ENCODE measurements at places on chromosomes 12 and 14. TPM values are rescaled to one million over a fixed set of nuclear protein-coding genes. Genes with fewer than 3 reads are reported as not detected.

GRCh38 chr12:93347054-93347785, 30.5 kb upstream of the NUDT4 start:
- no peak overlapping the region for H3K4me3 ChIP-seq
- H3K36me3 ChIP-seq, result no peaks in the 10 kb centered on the region
- no peaks in the 10 kb centered on the region for H3K27me3 ChIP-seq
- H3K27ac ChIP-seq, result no peak overlapping the region

Gene GPHB5
- total RNA-seq, result not detected

Gene FLRT2
- not detected for total RNA-seq

Gene AICDA
- total RNA-seq, result not detected

DNA sequence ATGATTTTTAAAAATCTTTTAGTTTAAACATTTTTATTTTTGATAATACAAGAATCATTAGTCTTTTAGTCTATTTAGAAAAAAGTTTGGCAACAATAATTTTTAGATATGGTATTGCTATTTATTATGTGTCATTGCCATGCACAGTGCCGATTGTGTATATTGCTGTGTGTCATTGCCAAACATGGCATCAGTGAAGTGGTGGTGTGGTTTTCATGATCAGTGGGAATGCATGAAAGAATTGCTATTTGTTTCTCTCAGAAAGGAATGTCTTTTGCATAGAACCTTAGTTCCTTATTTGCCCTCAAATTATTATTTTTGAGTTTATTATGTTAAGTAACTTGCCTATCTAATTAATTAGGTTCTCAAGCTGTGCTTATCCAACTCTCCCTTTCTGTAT, 397.5 kb upstream of the PDE3A start:
- no peaks in the 10 kb centered on the region for H3K27me3 ChIP-seq
- H3K4me3 ChIP-seq, result no peak overlapping the region
- no peak for DNase-seq
- H3K4me1 ChIP-seq, result no peaks in the 10 kb centered on the region
- H3K27ac ChIP-seq, result no peak overlapping the region
- no peaks in the 10 kb centered on the region for H3K36me3 ChIP-seq

DNA sequence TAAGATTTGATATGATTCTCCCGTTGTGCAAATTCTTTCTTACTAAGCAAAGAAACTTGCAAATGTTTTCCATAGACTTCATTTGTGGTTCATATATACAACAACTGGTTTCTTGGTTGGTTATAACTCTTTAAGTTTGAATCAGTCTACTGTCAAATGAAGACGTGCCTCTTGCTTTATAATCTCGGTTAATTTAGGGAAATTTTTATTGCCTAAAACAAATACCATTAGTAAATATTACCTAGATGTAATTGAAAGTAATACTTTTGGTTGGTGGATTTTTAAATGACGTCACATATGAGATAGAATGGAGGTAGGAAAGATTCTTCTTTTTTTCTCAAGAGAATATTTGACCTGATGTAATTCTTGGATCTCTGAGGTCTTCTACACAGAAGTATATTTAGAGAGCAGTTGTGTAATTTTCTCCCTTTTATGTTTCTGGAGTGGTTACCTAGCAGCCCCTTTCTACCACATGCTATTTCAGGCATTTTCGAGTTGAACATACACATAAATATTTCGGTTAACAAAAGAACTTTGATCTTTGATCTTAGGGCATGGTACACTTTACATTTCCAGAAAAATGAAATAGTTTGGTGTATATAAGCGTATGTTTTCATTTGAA, 1.7 kb downstream of the ATF7IP start:
- H3K4me1 ChIP-seq, result peaks cover 19% of the 10 kb centered on the region
- H3K27me3 ChIP-seq, result no peaks in the 10 kb centered on the region
- no peak overlapping the region for H3K4me3 ChIP-seq
- peak; percentile 29 for DNase-seq
- no peak overlapping the region for H3K27ac ChIP-seq
- H3K36me3 ChIP-seq, result no peaks in the 10 kb centered on the region

- H3K27ac ChIP-seq, result no peak overlapping the region
- H3K27me3 ChIP-seq, result no peaks in the 10 kb centered on the region
- H3K4me3 ChIP-seq, result no peak overlapping the region
- no peak for DNase-seq
- H3K36me3 ChIP-seq, result no peaks in the 10 kb centered on the region
- no peaks in the 10 kb centered on the region for H3K4me1 ChIP-seq
Observed at GRCh38 chr14:59422069-59422881, 42.9 kb downstream of the GPR135 start.

DNA sequence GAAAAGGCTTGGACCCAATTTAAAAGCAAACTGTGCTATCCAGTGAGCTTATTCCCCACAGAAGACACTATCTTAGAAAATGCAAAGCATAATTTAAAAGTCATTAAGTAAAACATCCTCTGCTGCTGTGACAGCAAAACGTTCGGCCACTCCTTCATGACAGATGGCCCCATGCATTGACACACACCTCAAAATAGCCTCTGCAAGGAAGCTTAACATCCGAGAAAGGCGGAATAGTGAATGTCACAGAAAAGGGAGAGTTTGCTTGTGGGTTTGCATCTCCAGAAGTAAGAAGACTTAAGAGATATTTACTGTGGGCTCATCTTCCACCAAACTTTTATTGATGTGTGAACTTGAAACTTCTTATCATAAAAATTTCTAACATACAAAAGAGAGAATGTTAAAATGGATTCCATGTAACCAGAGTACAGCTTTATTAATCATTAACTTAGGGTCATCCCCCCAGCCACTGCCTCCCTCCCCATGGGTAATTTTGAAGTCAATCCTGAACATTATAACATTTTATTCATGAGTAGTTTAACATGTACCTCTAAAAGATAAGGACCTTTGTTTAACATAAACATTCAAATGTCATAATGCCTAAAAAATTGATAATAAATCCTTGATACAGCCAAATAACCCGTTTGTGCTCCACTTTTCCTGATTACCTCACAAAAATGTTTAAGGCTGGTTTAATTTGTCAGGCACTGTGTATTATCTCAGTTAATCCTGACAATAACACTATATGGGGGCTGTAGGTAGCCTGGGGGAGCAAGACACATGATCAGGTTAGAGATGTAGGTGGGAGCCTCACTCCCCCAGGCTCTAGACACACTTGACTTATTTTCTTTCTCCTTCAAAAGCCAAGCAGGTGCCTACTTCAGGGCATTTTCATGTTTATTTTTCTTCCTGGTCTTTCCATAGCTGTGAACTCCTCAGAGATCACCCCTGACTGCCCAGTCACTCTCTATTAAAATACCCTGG, 119.7 kb upstream of the TMCC3 start:
- H3K36me3 ChIP-seq, result no peaks in the 10 kb centered on the region
- H3K27me3 ChIP-seq, result peaks cover 6% of the 10 kb centered on the region
- no peak overlapping the region for H3K27ac ChIP-seq
- no peaks in the 10 kb centered on the region for H3K4me1 ChIP-seq
- no peak overlapping the region for H3K4me3 ChIP-seq
- no peak for DNase-seq

DNA sequence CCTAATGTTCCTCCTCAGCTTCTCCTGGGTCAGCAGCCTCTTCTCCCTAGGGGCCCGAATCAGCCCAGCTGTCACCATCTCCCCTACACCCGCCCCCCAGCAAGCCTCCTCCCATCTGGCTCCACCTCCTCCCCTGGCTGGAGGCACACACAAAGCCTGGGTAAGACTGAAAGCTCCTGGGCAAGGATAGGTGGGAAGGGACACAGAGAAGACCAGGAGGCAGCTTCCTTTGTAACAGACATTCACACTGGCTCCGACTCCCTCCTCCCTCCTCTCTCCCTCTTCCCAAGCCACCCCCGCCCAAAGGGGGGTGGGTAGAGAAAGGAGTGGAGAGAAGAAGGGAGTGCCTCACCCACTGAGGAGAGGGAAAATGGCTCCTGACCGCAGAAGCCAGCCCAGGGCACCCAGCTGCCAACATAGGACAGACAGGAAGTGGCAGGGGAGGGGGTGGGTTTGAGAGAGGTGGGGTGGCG, 4.0 kb downstream of the CHD4 start:
- H3K4me1 ChIP-seq, result peaks cover 39% of the 10 kb centered on the region
- peaks cover 37% of the 10 kb centered on the region for H3K36me3 ChIP-seq
- DNase-seq, result no peak
- no peak overlapping the region for H3K4me3 ChIP-seq
- no peak overlapping the region for H3K27ac ChIP-seq

- H3K27me3 ChIP-seq, result peaks cover 8% of the 10 kb centered on the region
- no peaks in the 10 kb centered on the region for H3K36me3 ChIP-seq
- DNase-seq, result no peak
- no peak overlapping the region for H3K4me3 ChIP-seq
Observed at GRCh38 chr14:31986405-31986804, 90.7 kb upstream of the ARHGAP5 start.

- H3K4me3 ChIP-seq, result no peak overlapping the region
- no peak overlapping the region for H3K27ac ChIP-seq
- no peaks in the 10 kb centered on the region for H3K36me3 ChIP-seq
- H3K27me3 ChIP-seq, result peaks cover 30% of the 10 kb centered on the region
- DNase-seq, result no peak
- H3K4me1 ChIP-seq, result no peaks in the 10 kb centered on the region
Observed at GRCh38 chr14:36507847-36508417, 12.1 kb downstream of the NKX2-1 start.

DNA sequence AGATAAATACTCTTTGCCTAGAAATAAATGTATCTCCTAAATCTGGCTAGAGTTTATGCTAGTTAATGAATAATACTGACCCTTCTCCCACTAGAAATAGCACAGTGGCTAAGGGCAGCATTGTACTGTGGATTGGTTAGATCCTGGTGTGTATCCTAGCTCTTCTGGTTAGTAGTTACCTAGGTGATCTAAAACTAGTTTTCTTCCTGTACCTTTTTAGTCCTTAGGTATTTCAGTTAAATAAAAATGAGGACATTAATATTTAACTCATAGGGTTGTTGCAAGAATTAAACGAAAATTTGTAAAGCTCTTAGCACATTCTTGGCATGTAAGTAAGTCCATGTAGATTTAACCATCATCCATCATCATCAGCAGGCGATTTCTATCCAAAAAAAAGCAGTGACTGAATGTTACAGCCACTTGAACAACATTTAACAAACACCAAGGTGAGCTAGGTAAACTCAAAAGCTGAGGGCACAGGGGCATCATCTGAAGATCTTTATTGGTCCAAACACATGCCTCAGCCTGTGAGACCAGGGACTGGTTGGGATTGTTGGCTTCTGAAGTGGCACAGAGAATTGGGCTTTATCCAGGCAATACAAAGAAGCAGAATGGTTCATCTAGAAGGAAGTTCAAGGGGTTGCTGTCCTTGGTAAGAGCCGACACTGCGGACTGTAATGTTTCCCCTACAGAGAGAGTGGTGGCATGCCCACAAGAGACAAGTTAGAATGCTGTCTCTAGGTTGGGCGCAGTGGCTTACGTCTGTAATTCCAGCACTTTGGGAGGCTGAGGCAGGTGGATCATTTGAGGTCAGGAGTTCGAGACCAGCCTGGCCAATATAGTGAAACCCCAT, 100.8 kb downstream of the GAS2L3 start:
- no peak for DNase-seq
- H3K27me3 ChIP-seq, result peaks cover 1% of the 10 kb centered on the region
- no peak overlapping the region for H3K4me3 ChIP-seq

GRCh38 chr14:35140718-35141581, 18.6 kb downstream of the PRORP start:
- H3K4me1 ChIP-seq, result peaks cover 17% of the 10 kb centered on the region
- DNase-seq, result peak; percentile 68
- no peak overlapping the region for H3K4me3 ChIP-seq

- H3K27ac ChIP-seq, result no peak overlapping the region
- no peak overlapping the region for H3K4me3 ChIP-seq
- no peak for DNase-seq
- no peaks in the 10 kb centered on the region for H3K27me3 ChIP-seq
- peaks cover 18% of the 10 kb centered on the region for H3K36me3 ChIP-seq
Observed at GRCh38 chr14:35068238-35069012, 22.4 kb downstream of the FAM177A1 start.

DNA sequence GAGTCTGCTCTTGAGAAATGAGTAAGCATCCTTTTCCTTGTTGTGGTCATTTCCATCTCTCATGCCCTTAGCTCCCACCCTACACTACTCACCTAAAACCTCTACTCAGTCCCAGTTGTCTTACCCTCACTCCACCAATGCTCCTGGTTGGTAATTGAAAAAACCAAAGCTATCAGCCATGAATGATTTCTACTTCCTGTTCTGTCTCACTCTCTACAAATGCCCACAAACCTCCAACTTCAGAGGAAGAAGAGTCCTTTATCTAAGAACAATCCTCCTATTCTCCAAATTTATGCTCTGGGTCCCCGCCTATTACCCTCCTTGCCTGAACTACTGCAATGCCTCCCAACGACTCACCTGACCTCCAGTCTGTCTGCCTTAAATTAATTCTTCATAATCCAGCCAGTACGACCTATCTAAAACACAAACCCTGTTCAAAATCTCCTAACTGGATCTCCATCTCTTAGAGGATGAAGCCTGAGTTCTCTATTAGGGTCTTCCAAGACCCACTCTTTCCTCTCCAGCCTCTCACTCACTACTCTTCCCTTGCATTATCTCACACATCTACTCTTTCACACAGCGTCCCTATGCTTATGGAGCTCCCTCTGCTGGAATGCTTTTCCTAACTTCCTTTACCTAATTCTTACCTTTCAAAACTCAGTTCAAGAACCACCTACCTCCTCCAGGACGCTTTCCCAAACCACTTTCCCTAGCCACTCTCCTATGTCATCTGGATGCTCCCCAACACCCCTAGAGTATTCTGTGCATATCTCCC, 2.2 kb downstream of the DHRS1 start:
- peak; percentile 87 for DNase-seq
- peaks cover 45% of the 10 kb centered on the region for H3K4me1 ChIP-seq
- peak overlapping the region; percentile 5 for H3K27ac ChIP-seq
- peaks cover 48% of the 10 kb centered on the region for H3K36me3 ChIP-seq
- H3K4me3 ChIP-seq, result no peak overlapping the region
- H3K27me3 ChIP-seq, result no peaks in the 10 kb centered on the region

Gene ESR2
- total RNA-seq, result 0.04 TPM

- no peaks in the 10 kb centered on the region for H3K27me3 ChIP-seq
- H3K4me3 ChIP-seq, result peak overlapping the region; percentile 73
- H3K4me1 ChIP-seq, result peaks cover 44% of the 10 kb centered on the region
- no peak for DNase-seq
- H3K27ac ChIP-seq, result no peak overlapping the region
Observed at GRCh38 chr14:90499908-90500664, 103.3 kb downstream of the CALM1 start.

DNA sequence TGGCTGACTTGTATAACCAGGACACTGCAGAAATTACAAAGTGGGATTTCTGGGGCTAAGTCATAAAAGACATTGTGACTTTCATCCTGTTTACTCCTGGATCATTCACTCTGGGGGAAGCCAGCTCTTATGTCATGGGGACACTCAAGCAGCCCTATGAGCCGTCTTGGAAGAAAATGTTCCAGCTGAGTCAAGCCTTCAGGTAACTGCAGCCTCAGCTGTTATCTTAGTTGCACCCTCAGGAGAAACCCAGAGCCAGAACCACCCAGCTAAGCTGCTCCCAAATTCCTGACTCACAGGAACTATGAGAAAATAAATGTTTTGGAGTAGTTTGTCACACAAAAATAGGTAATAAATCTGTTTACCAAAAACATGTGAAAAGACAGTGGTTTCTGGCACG, 43.1 kb upstream of the GXYLT1 start:
- no peaks in the 10 kb centered on the region for H3K4me1 ChIP-seq
- DNase-seq, result no peak
- no peaks in the 10 kb centered on the region for H3K27me3 ChIP-seq
- peaks cover 3% of the 10 kb centered on the region for H3K36me3 ChIP-seq
- no peak overlapping the region for H3K4me3 ChIP-seq

- H3K36me3 ChIP-seq, result peaks cover 86% of the 10 kb centered on the region
- DNase-seq, result no peak
- H3K27me3 ChIP-seq, result no peaks in the 10 kb centered on the region
- H3K27ac ChIP-seq, result no peak overlapping the region
- H3K4me3 ChIP-seq, result no peak overlapping the region
Observed at GRCh38 chr12:123319826-123320225, 44.8 kb downstream of the SBNO1 start.

GRCh38 chr14:47539031-47539461, 136.4 kb downstream of the MDGA2 start:
- DNase-seq, result peak; percentile 10
- H3K4me3 ChIP-seq, result no peak overlapping the region

Gene TMEM253
- 0.29 TPM for total RNA-seq

Gene BDKRB2
- total RNA-seq, result not detected

Data from HepG2 (cell line).